ENCODE measurements at places on chromosomes 7 and 10.
A peak's percentile ranks its signal among the peaks of the same experiment; 100 is the strongest.

DNA sequence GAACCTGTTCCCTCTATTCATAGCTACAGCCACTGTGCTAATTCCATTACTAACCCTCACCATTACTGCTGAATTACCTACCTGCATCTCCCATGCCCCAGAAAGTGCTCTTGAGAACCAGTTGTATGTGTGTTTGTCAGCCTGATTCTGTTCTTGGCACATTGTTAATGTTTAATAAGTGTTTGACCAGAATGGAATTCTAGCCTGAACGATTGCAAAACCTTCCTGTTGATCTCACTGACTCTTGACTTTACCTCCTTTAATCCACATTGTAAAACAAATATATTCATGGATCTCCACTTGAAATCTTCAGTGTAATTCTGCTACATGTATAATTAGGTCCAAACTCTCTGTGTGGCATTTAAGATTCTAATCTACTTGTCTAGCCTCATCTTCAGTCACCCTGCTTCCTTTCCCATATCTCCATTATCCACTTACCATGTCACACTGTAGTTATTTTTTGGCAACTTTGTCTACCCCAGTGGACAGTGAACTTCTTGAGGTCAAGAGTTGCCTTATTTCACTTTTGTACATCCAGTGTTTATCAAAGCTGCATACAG is 4.9 kb downstream of the ZNF277 start:
- peak; percentile 39 for DNase-seq

DNA sequence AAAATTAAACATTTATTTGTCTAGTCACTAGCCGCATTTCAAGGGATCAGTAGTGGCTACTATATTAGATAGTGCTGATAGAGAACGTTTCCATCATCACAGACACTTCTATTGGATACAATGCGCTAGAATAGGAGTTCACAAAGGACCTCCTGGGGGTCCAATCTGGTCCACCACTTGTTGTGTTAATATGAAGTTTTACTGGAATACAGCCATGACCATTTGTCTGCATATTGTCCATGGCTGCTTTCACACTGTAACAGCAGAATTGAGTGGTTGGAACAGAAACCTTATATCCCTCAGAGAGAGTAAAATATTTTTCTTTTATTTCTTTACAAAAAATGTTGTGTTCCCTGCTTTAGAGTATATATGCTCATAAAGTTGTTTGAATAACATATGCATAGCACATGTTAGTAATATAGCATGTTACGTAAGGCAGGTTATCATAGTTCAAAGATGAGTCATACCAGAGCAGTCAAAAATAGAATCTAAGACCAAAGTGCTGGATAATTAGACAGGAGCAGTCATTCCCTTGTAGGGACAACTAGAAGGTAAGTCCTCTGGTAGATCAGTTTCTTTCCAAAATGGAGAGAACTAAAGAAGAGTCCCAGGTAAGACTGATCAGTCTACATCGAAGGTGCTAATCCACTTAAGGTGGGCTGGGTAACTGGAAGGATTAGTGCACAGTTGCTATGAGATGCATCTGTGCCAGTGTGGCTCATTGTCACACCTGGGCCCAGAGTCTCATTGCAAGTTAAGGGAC is 14.9 kb downstream of the BZW2 start:
- no peak for DNase-seq

GRCh38 chr7:18179093-18179492 is 151.4 kb upstream of the PRPS1L1 start:
- DNase-seq = no peak

GRCh38 chr10:5293691-5294550 is 70.8 kb upstream of the UCN3 start:
- no peak for DNase-seq

DNA sequence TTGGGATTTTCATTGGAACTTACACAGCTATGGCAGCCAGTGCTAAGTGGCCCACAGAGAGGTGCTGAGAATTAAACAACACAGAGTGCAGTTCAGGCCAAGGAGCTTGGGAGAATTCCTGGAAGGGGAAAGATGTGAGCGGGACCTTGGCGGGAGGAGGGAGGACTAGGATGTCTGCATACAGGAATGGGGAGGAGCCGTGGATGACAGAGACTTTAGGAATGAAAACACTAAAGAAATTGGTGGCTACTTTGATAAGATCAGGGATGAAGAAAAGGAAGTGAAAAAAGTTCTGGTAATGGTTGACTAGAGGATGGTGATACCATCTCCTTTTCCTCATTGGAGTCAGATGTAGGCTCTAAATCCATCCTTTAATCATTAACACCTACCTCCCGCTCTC is 234.2 kb upstream of the FZD8 start:
- no peak for DNase-seq

- no peak for DNase-seq
Observed at GRCh38 chr10:93752761-93753160, 5.0 kb upstream of the LGI1 start.

DNA sequence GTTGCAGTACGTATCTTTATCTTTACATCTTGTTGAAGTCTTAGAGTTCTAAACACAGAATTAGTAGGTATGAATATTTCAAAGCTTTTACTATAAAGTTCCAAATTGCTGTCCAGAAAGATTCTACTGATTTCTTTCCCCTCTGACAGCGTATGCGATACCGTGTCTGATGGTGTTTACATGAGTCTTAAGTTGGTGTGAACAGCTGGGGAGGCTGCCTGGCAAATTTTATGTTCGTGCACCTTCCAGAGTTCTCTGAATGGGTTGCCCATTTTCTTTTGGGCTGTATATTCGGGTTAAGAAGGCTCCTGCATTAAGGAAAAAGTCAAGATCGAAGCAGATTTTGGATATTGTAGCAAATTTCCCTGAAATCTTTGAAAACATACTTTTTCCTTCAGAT is 8.3 kb downstream of the MDH2 start:
- no peak for DNase-seq

Measured in right lung (tissue), 10 donors.